ENCODE measurements at places on chromosomes 16 and 17. TPM values are rescaled to one million over a fixed set of nuclear protein-coding genes. Genes with fewer than 3 reads are reported as not detected.

Gene DCTPP1
- 72.2 TPM for total RNA-seq

Gene SDR42E2
- total RNA-seq: 0.13 TPM

GRCh38 chr17:36203335-36203734, 6.8 kb upstream of the CCL3L1 start:
- no peak overlapping the region for H3K4me3 ChIP-seq
- no peaks in the 10 kb centered on the region for H3K36me3 ChIP-seq
- H3K27ac ChIP-seq: no peak overlapping the region
- DNase-seq: no peak
- peaks cover 8% of the 10 kb centered on the region for H3K4me1 ChIP-seq

Gene CCDC154
- 1.2 TPM for total RNA-seq

Gene CD300LG
- not detected for total RNA-seq

DNA sequence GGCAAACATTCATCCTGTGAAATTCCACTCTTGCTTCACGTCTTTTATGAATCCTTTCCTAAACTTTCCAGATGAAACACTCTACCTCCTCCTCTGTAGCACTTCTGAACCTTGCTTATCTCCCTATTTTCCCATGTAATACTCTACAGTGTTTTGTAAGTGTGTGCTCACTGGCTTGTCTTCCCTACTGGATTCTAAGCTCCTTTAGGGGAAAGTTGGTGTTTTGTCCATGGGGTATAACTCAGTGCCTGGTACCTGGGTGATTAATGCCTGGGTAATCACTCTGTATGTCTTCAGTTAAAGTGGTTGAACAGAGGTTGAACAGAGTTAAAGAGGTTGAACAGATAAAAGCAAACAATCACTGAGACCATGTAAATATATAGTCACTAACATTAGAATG, 3.8 kb upstream of the KAT7 start:
- H3K4me1 ChIP-seq: peaks cover 17% of the 10 kb centered on the region
- H3K27me3 ChIP-seq: peaks cover 15% of the 10 kb centered on the region

Gene CA5A
- total RNA-seq: not detected

GRCh38 chr17:50108556-50108955, 13.4 kb downstream of the PDK2 start:
- H3K36me3 ChIP-seq: no peaks in the 10 kb centered on the region
- H3K4me3 ChIP-seq: no peak overlapping the region
- peaks cover 4% of the 10 kb centered on the region for H3K4me1 ChIP-seq
- no peaks in the 10 kb centered on the region for H3K27me3 ChIP-seq

DNA sequence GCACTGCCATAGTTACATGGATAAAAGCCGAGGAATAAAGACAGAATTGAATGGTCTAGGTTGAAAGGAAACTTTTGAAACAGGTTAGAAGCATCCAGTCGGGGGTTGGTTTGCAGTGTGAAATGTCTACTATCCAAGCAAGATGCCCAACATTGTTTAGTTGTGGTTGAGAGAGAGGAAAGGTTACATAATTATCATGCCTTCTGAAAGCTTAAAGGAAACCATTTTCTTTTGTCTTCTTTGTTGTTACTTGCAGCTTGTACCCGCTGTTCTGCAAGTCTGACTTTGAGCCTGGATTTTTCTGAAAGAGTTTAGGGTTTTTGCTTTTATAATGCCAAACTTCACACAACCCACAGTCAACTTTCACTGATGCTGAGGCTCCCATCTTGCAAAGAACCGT, 167.9 kb downstream of the AXIN2 start:
- H3K27ac ChIP-seq: no peak overlapping the region
- H3K27me3 ChIP-seq: no peaks in the 10 kb centered on the region
- H3K36me3 ChIP-seq: no peaks in the 10 kb centered on the region
- no peak overlapping the region for H3K4me3 ChIP-seq
- DNase-seq: no peak
- no peaks in the 10 kb centered on the region for H3K4me1 ChIP-seq

GRCh38 chr16:50498431-50499155, 49.6 kb upstream of the NKD1 start:
- H3K27ac ChIP-seq: no peak overlapping the region
- no peak for DNase-seq
- H3K27me3 ChIP-seq: no peaks in the 10 kb centered on the region
- no peaks in the 10 kb centered on the region for H3K36me3 ChIP-seq
- no peak overlapping the region for H3K4me3 ChIP-seq
- peaks cover 20% of the 10 kb centered on the region for H3K4me1 ChIP-seq

- peak overlapping the region; percentile 92 for H3K27ac ChIP-seq
- DNase-seq: no peak
- H3K36me3 ChIP-seq: peaks cover 47% of the 10 kb centered on the region
These were observed 2.3 kb downstream of the ORC6 start for GRCh38 chr16:46691726-46692125.

DNA sequence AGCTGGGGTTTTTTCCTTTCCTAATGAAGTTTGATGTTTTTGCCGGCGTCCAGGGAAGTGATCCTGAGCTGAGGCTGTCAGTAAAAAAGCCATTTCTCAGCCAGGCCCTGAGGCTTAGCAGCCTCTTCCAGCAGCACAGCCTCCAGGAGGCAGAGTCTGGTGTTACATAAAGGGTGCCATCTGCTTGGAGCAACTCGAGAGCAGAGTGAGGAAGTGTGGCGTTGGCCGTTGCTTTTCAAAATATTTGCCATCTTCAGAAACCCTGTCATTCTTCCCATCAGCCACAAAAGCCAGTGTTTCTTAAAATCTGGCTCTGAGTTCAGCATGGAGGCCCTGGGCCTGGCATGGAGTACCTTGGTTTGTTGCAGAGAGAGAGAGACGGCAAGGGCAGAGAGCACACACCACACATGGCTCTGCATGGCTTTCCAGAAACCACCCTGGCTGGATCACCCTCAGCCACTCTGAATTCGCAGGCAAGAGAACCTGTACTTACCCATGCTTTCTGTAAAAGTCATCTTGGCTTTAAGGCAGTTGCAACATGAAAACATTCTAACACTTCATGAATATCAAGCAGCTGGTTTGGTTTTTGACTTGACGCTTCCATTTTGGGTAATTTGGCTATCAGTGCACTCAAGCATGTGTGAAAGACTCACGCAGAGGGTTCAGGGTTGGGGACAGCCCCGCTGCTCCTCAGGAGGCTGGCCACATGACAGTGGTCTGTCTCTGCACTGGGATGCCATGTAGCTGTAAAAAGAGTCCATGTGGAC, 21.0 kb downstream of the PMM2 start:
- H3K4me3 ChIP-seq: no peak overlapping the region
- DNase-seq: no peak
- peaks cover 25% of the 10 kb centered on the region for H3K4me1 ChIP-seq

Gene PALB2
- total RNA-seq: 32.1 TPM

DNA sequence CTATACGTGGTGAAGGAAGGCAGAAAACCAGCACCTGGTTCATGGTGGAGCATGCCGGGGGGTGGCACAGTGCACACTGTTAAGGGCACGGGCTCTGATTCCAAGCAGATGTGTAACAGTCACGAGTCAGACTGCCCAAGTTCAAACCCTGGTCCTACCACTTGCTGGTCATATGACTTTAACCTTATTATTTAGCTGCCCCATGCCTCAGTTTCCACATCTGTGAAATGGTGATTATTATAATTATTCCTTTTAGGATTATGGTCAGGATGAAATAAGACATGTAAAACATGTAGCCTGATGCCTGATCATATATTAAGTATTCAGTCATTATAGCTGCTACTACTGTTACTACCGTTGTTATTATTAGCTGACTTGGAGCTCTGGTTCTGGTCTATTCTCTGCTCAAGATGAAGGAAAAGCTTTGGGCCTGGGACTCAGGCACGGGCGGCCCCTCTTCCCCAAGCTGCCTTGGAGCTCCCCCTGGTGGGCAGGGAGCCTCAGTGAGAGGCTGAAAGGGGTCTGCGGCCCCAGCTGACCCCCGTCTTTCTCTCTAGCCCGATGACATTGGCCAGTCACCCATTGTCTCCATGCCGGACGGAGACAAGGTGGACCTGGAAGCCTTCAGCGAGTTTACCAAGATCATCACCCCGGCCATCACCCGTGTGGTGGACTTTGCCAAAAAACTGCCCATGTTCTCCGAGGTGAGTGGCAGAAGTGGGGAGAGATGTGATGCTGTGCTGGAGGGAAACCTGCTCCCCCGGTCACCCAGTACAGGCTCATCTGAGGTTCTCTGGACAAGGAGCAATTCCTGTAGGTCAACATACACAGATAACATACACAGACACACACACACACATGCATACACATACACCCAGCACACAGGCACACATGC, 14.0 kb downstream of the NR1D1 start:
- H3K36me3 ChIP-seq: peaks cover 10% of the 10 kb centered on the region
- DNase-seq: peak; percentile 88
- no peaks in the 10 kb centered on the region for H3K27me3 ChIP-seq
- H3K27ac ChIP-seq: no peak overlapping the region

DNA sequence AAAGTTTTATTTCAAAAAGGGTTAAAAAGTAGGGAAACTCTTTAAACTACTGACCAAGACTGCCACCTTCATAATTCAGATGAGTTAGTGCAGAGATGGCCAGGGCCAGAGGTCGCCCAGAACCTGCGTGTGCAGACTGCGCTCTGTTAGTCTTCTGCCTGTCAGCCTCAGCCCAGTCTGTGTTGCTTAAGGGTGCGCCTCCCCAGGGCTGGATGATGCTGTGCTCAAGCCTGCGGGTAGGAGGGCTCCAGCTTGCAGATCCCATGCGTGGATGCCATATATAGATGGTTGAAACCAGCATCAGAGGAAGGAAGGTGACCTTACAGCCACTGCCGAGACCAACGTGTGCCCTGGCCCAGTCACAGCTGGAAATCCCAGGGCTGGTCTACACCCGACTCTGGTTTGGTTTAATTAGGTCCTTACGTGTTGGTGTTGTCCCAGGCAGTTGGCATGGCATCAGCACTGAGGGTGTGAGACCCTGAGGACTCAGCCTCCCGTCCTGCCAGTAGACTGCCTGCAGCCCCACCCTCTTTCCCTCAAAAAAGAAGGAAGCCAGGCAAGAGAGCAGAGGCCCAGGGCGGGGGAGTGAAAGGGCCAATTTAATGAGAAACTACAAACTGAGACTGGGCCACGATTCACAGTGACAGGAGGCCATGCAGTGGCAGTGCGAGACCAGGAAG, 27.7 kb downstream of the CDIP1 start:
- no peak overlapping the region for H3K4me3 ChIP-seq
- no peak for DNase-seq
- H3K27ac ChIP-seq: peak overlapping the region; percentile 10
- H3K4me1 ChIP-seq: peaks cover 10% of the 10 kb centered on the region
- no peaks in the 10 kb centered on the region for H3K27me3 ChIP-seq

DNA sequence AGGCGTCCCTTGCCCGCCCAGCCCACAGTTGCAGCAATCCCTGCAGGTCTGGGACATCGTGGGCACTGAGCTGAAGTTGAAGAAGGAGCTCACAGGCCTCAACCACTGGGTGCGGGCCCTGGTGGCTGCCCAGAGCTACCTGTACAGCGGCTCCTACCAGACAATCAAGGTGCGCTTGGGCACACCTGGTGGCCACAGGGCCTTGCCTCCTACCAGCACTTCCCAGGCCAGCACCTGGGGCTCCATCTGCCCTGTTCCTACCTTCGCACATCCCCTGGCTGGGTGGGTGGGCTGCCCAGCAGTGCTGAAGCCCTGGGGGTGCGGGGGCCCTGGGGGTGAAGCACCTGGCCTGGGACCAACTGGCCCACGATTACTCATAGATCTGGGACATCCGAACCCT, 19.9 kb downstream of the TRAF7 start:
- H3K4me3 ChIP-seq: no peak overlapping the region
- no peak overlapping the region for H3K27ac ChIP-seq
- H3K27me3 ChIP-seq: no peaks in the 10 kb centered on the region

GRCh38 chr16:73846356-73846755, 450.3 kb upstream of the PSMD7 start:
- peak; percentile 52 for DNase-seq
- no peak overlapping the region for H3K4me3 ChIP-seq
- no peaks in the 10 kb centered on the region for H3K27me3 ChIP-seq
- peaks cover 14% of the 10 kb centered on the region for H3K4me1 ChIP-seq
- no peak overlapping the region for H3K27ac ChIP-seq
- H3K36me3 ChIP-seq: no peaks in the 10 kb centered on the region

Gene TENT4B
- 14.3 TPM for total RNA-seq

DNA sequence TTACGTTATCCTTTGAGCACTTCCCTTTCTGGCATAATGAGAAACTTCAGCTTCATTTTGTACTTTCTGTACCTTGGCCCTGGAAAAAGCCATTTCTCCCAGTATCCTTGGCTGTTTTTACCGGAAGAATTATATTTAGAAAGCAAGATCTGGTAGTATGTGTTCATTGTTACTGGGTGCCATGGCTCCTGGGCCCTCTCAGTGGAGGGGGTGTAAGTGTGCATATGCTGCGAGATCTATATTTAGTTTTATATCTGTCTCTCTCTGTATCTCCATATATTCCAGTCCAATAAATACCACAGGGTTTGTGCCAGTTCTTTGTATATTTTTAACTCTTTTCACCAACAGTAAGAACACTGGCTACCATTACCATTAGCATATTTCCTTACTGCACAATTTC, 17.7 kb downstream of the ATP2C2 start:
- peaks cover 3% of the 10 kb centered on the region for H3K4me1 ChIP-seq
- H3K36me3 ChIP-seq: peaks cover 13% of the 10 kb centered on the region
- H3K4me3 ChIP-seq: no peak overlapping the region
- H3K27ac ChIP-seq: no peak overlapping the region
- no peaks in the 10 kb centered on the region for H3K27me3 ChIP-seq

DNA sequence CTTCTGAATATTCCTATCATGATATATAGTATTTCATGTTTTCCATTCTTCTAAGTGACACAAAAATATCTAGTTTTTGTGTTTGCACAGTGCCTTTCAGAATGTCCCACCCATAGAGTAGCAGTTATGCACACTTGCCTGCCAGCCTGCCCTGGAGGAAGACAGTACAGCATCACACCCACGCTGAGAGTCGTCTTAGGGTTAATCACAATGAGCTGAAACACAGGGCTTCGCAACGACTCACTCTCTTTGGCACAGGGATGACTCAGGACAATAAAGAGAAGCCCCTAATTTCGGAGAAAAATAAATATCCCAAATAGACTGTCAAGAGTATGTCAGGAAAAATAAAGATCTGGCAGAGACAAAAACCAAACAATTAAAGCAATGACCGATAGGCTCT, 11.6 kb upstream of the NDUFAB1 start:
- no peak for DNase-seq
- no peak overlapping the region for H3K4me3 ChIP-seq
- peaks cover 42% of the 10 kb centered on the region for H3K36me3 ChIP-seq
- no peaks in the 10 kb centered on the region for H3K4me1 ChIP-seq

DNA sequence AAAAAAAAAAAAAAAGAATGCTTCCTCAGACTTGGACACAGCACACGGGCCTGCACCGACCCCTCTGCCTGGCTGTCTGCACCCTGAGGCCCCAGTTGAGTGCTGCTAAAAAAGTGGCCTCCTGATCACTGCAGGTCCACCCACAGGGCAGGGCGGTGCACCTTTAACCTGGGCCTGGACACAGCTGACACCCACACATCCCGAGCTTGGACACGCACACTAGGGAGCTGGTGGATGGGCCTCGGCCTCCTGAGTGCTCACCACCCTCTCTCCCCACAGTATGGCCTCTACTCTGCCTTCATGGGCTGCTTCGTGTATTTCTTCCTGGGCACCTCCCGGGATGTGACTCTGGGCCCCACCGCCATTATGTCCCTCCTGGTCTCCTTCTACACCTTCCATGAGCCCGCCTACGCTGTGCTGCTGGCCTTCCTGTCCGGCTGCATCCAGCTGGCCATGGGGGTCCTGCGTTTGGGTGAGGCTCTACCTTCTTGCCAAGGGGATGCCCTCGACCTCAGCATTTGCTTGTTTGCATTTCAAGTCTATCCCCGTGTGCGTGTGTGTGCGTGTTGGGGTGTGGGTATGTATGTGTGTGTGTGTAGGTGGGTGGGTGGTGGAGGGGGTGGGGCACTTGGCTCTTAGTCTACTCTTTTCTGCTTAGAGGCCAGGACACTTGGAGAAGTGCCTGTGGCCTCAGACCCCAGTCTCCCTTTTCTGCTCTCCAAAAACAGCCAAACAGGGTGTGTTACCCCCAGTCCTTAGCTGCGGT, 2.3 kb downstream of the SLC26A11 start:
- peaks cover 26% of the 10 kb centered on the region for H3K4me1 ChIP-seq
- peak overlapping the region; percentile 12 for H3K4me3 ChIP-seq
- no peak overlapping the region for H3K27ac ChIP-seq
- no peaks in the 10 kb centered on the region for H3K27me3 ChIP-seq

Gene KRT32
- total RNA-seq: not detected

Data from WTC11 (cell line).